Aortic smooth muscle cell (primary cell): ENCODE measurements at places on chromosomes 7 and 10. TPM values are rescaled to one million over a fixed set of nuclear protein-coding genes. Genes with fewer than 3 reads are reported as not detected.

Gene HOXA9
- total RNA-seq = not detected in 2 replicates

Gene C1QL3
- total RNA-seq = 0.06 TPM in 1 of 2 replicates, not detected in the other

Gene CALML5
- not detected in 2 replicates for total RNA-seq

Gene TACC2
- 9.6 and 14.1 TPM in 2 replicates for total RNA-seq

Gene NEUROD6
- not detected in 2 replicates for total RNA-seq

Gene CALN1
- not detected in 2 replicates for total RNA-seq

Gene FOXP2
- 0.79 and 2.2 TPM in 2 replicates for total RNA-seq

Gene MRLN
- 0.12 TPM in 1 of 2 replicates, not detected in the other for total RNA-seq
